ENCODE measurements at places on chromosomes 5 and 9.
A peak's percentile ranks its signal among the peaks of the same experiment; 100 is the strongest.

DNA sequence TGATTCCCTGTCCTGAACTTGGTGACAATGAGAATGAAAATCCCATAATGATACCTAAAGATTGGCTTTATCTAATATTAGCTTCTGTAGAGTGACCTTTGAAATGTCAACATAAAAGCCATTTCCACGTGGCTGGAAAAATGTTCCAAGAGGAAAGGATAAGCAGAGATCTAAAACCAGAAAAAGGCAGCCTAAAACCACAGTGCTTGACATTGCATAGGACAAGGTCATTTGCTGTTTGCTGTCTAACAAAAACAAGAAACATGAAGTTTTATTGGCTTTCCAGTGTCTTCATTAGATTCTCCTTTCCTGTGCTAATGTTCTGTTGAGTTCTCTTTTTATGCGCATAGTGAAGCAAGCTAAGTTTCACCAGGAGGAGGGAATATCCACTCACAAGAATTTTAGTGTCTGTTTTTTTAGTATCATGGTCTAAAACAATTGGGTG lies 44.6 kb downstream of the CPEB4 start:
- DNase-seq, result no peak

DNA sequence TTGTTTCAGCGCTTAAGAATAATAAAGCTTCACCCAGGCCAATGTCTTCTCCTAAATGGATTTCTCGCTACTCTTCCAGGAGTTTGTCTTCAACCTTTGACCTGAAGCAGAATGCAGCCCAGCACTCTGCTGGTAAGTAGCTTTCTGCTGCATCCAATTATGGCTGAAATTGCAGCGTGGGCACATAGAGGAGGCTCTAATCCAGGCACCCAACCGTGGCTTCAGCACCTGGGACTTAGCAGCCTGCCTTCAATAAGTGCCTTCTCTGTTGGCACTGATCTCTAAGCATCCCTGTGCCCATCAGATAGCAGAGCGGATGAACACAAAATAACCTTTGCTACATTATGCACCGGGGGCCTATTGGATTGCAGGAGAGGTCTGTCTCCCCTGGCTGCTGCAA lies 105.2 kb downstream of the TRIM32 start:
- DNase-seq, result no peak

GRCh38 chr5:151880324-151880723 lies 44.3 kb downstream of the GLRA1 start:
- no peak for DNase-seq

DNA sequence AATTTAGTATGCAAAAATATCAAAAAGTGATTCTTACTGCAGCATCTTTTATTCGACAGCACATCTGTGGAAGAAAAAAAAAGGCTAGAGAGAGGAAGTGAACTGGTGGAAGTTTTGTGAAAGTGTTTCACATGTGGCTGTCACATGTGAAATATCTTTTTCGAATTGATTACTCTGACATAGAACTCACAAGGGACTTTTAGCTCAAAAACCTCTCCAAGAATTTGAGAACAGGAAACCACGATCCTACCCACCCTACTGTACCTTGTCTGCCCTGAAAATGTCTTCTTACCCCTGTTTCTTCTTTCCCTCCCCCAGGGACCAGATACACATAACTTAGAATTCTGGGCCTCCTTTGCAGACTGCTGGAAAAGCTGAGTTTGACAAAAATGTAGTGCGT lies 106.5 kb upstream of the PRRC1 start:
- DNase-seq, result no peak

DNA sequence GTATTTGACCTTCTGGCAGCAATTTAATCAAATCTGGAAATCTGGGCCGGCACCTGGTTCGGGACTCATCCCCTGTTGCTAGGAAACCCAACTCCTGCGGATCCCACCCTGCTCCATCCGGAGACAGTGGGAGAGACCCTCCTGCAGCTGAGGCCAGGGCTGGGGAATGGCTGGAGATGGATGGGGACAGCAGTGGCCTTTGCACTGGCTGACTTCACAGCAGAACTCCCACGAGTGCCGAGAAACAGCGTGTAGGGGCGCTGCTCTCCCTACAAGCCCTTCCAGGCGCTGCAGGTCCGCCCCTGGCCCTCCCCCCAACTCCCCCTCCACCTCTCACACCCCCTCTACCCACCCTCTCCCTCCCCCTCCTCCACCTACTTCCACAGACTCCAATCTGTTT lies 105.8 kb upstream of the PPP1R26 start:
- no peak for DNase-seq

DNA sequence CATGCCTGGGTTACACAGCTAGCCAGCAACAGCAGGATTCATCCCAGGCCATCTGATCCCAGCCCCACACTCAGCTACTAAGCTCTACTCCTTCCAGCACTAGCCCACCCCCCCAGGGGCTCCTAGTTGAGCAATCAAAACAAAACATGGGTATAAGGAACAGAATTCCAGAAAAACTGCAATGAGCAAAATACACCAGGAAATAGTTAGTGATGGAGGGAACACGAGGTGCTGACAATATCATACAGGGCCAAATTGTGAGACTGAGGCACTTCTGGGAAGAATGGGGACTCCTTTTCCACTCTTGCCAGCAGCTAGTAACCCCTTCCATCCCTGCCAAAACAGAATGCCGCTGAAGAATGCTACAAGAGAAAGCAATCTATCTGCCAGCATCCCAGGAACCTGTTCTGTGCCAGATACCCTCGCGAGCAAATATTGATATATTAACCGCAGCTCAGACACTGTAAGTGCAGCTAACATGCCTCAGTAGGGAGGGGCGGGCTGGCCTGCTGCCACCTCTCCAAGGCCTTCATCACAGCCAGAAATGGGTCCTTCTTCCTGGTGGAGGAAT lies 161.4 kb downstream of the SLIT3 start:
- DNase-seq, result no peak

DNA sequence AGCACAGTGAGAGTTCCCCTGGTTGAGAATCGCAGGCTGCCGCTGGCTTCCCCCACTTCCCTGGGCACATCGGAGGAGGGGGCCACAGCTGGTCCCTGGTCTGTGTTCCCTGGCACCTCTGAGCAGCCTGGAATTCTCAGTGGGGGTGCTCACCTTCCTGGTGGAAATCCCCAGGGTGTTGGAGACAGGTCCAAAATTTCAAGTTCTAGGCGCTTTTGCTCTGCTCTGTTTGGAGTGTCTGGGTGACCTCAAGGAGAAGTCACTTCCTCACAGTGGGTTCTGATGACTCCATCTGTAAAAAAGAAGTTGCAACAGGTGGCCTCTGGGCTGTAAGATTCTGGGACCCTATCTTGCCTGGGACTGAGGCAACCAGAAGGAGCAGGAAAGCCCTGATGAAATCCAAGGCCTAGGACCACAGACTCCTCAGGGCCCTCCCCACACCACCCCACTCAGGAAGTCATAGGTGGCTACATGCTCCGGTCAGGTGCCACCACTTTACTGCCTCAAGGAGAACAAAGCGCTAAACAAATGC lies at the start of gene TRAF1:
Gene TRAF1, minus strand, starts transcription at position 400 of the 532 bp plus-strand sequence. CDS start 721 bp downstream, outside the sequence.
- DNase-seq, result no peak

GRCh38 chr5:66912787-66913186 lies 283.8 kb downstream of the CD180 start:
- no peak for DNase-seq

- DNase-seq, result no peak
Measured at GRCh38 chr5:96870094-96871026, 5.9 kb upstream of the ERAP2 start.

DNA sequence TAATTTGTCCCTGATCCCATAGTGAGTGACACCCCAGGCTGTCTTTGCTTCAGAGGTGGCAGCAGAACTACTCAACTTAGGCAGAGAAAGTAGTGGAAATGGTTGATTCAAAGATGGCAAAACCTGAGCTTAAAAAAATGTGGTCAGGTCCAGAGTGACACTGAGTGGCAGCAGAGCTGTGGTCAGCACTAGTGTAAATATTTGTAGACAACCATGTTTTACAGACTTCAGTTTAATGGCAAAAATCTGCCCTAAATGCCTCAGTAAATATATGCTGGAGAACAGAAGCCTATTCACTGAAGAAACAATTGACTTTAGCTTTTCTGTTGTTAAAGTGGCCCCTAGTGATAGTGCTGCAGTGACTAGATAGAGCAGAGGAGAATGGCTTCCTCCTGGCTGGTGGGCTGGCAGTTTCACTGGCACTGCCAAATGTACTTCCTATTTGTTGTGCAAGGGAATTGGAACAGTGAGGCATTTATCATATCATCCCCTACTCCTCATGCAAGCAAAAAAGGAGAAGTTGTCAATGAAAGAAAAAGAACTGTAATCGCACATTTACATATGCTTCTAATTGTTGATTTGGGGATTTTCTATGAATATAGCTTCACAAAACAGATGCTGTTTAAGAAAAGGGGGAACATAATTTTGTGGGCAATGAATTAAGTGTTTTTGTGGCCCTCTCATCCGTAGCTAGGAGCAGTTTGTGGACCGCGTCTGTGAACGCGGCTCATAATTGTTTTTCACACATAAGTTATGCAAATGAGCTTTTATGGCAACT lies 12.0 kb downstream of the PBX3 start:
- DNase-seq, result peak; percentile 22

- peak; percentile 8 for DNase-seq
Measured at GRCh38 chr5:31186672-31187267, 6.7 kb upstream of the CDH6 start.

DNA sequence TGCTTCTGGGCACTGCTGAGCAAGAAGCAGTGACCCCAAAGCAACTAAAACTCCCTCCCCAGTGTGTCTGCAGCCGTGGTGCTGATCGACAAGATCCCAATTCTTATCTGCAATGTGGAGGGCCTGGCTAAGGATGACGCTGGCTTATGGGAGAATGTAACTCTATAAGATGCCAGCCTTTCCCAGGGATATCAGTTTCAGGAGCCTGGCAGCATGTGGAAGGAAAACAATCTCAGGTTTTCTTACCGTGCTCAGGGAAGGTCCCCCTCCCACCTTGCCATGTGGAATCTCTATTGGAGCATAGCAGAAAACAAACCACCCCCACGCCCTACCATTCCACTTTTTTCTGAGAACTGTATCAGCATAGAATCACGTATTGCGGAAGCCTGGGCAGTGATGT lies 87.7 kb upstream of the PTPN3 start:
- DNase-seq, result no peak
